ENCODE measurements at places on chromosomes 12 and 14.

- DNase-seq: no peak
Measured at GRCh38 chr12:82893896-82894295, 207.2 kb downstream of the TMTC2 start.

GRCh38 chr12:49865782-49866135 lies 22.9 kb upstream of the BCDIN3D start:
- DNase-seq: no peak

- no peak for DNase-seq
Measured at GRCh38 chr12:130049666-130050065, 112.6 kb upstream of the FZD10 start.

GRCh38 chr12:57585156-57585555 lies 5.8 kb upstream of the PIP4K2C start:
- no peak for DNase-seq

- DNase-seq: no peak
Measured at GRCh38 chr14:97456462-97456861, 659.3 kb downstream of the VRK1 start.

GRCh38 chr12:46946137-46946536 lies 120.3 kb upstream of the SLC38A4 start:
- DNase-seq: no peak

- DNase-seq: no peak
Measured at GRCh38 chr14:54106661-54107377, 150.2 kb upstream of the BMP4 start.

- DNase-seq: peak; percentile 18
Measured at GRCh38 chr14:61568572-61569011, 126.7 kb upstream of the HIF1A start.

DNA sequence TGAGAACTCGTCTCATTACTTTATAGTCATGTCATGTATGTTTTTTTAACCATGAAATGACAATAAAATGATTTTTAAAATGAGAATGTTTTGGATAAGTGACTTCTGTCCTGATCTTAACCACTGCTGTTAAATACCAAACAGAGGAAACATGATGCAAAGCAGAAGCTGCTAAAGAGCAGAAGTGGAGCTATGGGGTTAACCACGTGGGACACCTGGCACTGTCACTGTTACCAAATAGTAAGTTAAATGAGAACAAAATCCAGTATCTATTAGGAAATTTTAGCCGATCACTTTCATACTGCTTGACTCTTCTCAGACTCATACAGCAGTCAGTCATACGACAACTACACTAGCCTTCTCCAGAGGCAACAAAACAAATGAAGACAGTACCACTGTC lies 82.4 kb downstream of the SCAF11 start:
- DNase-seq: no peak

GRCh38 chr12:123754041-123754772 lies 7.9 kb upstream of the DNAH10 start:
- no peak for DNase-seq

DNA sequence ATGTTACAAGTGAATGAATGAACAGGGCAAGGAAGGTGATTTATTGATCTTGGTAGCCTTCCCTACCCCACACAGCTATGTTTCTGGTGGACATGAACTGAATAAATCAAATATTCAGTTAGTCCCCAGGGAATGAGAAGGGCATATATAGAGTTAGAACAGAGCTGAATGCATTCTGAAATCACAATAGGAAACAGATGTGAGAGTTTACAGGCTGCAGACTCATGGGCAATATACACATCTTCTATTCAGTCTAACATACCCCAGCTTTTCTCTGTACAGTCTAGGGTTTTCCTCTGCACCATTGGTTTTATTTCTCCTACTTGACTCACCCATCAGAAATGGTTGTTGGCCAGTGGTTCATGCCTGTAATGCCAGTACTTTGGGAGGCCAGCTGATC lies 7.3 kb upstream of the STX2 start:
- no peak for DNase-seq

GRCh38 chr12:42180990-42181596 lies 36.4 kb upstream of the GXYLT1 start:
- DNase-seq: no peak

DNA sequence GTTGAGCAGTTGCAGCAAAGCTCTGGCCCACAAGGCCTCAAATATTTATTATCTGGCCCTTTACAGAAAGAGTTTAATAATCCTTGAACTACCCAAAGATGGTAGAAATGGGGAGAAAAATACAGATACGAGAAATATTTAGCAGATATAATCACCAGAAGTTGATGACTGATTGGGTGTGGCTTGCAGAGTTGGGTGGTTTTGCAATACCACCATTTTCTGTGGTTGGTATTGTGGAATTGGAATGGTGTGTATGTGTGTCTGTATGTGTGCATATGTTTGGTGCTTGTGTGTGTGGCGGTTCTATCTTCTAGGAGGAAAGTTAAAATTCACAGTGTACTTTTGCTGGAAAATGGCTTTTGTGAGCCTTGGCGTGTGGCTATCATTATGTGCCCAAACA lies 85.4 kb upstream of the MANSC4 start:
- DNase-seq: no peak

- no peak for DNase-seq
Measured at GRCh38 chr14:30849354-30849753, 25.0 kb upstream of the COCH start.

- DNase-seq: no peak
Measured at GRCh38 chr14:89484051-89484844, 67.2 kb upstream of the FOXN3 start.

DNA sequence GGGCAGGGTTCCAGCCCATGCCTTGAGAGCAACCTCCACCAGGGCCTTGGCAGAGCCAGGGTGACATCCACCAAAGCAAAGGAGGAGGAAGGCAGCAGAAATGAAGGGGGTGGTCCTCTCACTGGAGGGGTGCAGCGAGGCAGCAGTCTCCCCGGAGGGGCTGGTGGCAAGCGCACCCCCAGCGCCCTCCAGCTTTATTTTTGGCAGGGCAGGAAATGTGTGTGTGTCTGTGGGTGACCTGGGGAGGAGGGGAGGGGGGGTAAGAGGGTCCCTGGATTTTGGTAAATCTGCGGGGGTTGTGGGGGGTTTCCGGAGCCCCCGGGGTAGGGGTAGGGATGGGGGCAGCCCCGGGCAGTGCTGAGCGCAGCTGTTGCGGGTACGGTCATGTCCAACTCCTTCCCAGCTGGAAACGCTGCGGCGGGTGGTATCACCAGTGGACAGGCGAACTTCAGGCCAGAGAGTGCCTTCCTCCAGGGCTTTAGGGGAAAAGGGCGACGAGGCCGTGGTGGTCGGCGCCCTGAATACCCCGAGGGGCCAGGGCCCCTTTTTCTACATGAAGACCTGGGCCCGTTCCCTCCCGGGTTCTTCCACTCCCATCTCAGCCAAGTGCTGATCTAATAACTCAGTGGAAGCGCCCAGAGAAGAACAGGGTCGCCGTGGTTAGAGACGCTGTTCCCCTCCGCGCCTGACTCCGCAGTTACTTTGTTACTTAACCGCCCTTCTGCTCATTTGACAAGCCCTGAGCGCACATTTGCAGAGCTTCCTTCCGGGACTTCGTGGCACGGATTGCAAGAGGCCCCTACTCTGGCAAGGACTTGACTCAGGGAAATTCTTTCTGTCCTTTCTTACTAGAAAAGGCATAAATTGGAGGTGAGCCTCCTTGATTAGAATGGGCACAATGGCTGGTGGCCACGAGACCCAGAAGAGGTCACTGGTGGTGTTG lies 55.2 kb downstream of the FOS start:
- no peak for DNase-seq

DNA sequence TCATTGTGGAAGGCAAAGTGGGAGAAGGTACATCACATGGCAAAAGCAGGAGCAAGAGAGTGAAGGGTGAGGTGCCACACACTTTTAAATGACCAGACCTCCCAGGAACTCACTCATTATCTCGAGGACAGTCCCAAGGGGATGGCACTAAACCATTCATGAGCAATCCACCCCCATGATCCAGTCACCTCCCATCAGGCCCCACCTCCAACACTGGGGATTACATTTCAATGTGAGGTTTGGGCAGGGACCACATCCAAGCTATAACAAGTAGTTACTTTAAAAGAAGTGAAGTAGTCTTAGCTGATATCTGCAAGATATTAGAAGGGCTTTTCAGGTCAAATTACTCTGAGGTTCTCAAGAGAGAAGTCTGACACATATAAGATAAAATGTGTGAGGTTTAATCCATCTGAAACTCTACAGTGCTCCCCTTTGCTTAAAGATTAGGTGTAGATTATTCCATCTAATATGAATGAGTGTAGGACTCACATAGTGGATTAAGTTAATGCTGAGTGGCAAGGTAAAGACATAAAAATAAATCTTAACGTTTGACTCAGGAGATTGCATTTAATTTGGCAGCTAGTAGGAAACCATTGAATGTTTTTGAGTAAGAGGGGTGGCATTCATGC lies 130.8 kb downstream of the TMX1 start:
- no peak for DNase-seq

GRCh38 chr12:53927220-53928029 lies 11.2 kb upstream of the HOXC13 start:
- DNase-seq: no peak

GRCh38 chr12:16807731-16808130 lies 201.8 kb upstream of the LMO3 start:
- no peak for DNase-seq

- DNase-seq: no peak
Measured at GRCh38 chr14:101135796-101136742, 232.5 kb upstream of the RTL1 start.

DNA sequence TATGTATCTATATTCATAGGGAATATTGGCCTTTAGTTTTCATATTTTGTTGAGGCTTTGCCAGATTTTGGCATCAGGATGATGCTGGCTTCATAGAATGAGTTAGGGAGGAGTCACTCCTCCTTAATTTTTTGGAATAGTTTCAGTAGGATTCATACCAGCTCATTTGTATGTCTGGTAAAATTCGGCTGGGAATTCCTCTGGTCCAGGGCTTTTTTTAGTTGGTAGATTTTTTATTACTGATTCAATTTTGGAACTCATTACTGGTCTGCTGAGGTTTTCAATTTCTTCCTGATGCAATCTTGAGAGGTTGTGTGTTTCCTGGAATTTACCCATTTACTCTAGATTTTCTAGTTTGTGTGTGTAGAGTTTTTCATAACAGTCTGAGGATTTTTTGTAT lies 175.2 kb downstream of the EPS8 start:
- no peak for DNase-seq

DNA sequence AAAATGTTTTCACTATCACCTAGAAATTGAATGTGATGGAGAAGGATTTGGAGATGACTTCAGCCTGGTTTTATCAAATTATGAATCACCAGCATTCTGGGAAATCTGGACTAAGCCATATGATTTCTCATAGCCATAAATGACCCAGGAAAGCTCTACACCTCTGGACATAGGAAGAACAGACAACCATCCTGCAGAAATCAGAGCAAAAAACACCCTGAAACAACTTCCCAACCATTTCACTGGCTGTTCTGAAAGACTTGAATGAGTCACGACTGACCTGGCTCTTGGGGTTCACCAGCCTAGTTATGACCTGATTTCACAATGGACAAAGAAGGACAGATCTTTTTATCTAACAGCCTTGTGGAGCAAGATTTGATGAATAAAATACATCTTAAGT lies 123.8 kb downstream of the KCNH5 start:
- DNase-seq: no peak

DNA sequence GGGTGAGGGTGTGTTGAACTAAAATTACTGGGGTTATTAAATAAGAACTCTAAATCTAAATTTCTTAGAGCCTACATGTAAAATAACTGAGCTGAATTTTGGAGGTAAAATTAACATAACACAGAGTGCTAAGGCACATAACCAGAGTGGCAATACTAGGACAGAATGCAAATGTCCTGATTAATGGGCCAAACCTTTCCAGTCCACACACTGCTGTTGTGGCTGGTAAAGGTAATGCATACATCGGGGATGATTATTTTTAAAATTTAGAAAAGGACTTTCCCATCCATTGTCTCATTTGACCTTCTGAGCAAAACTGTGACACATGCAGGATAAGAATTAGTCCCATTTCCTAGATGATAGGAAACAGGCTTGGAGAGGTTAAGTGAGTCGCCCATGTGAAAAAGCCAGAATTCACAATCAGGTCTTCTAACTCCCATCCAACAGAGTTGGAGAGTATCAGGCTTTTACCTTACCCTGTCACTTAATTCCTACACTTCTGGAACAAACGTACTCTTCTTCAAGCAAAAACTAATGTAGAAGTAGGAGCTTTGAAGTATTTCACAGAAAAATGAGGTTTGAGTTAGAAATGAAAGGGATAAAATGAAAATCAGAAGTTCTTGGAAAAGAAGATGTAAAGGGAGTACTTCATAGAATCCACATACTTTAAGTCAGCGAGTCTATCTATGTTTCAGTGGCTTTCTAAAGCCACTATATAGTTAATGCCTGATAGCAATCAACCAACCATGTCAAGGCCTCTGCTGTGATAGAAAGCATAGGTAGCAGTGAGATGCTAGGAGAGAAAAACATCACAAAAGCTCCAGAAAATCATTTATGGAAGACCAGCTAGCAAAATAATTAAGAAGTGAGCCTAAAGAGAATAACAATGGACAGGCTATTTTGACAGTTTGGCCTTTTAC lies 334.9 kb upstream of the DIO2 start:
- no peak for DNase-seq

- DNase-seq: no peak
Measured at GRCh38 chr14:89810101-89810500, 144.4 kb downstream of the EFCAB11 start.

GRCh38 chr14:72549854-72550253 lies 344.0 kb downstream of the DPF3 start:
- no peak for DNase-seq

DNA sequence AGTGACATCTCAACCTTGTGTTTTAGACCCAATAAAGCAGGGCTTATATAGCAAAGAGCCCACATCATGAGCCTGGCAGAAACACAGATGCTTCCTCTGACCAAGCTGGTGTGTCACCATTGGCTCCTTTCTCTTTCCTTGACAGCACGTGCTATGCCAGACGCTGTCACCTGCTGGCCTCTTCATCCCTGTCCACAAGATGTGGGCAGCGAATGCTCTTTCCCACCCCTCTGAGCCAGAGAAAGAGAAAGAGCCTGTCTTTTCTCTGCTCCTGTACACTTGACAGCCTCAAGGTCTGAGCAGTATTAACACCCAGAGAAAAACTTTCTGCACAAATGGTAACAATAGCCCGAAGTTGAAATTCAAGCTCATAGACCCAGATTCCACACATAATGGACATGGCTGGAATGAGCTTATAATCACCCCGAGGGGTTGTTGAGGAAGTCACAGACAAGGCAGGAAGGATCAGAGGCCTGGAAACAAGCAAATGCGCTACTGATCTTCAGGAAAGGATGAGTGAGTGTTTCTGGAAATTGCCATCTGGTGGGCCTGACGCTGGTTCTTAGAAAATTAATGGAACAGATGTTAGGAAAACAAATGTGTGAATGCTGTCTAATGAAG lies 8.9 kb downstream of the TGFB3 start:
- DNase-seq: no peak

GRCh38 chr12:92623386-92623785 lies 79.4 kb upstream of the PLEKHG7 start:
- DNase-seq: no peak

- no peak for DNase-seq
Measured at GRCh38 chr14:28493516-28493915, 273.1 kb upstream of the FOXG1 start.
